ENCODE measurements at places on chromosomes 12 and 14.

DNA sequence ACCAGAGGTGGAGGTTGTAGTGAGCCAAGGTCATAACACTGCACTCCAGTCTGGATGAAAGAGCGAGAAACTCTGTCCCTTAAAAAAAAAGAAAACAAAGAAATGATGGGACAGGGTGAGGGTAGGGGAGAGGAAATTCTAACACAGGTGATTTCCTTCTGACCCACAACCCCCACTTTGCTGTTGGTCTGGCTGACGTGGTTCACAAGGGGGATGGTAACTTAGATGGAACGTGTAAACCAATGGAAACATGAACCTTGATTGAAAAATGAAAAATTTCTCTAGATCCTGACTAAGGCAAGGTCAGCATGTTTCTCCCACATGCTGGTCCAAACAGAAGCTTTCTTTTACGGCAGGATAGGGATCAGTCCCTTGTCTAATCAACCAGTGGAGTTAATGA lies 15.8 kb upstream of the RIOX1 start:
- DNase-seq, result no peak

GRCh38 chr12:68896881-68897540 lies 36.0 kb downstream of the CPM start:
- no peak for DNase-seq

DNA sequence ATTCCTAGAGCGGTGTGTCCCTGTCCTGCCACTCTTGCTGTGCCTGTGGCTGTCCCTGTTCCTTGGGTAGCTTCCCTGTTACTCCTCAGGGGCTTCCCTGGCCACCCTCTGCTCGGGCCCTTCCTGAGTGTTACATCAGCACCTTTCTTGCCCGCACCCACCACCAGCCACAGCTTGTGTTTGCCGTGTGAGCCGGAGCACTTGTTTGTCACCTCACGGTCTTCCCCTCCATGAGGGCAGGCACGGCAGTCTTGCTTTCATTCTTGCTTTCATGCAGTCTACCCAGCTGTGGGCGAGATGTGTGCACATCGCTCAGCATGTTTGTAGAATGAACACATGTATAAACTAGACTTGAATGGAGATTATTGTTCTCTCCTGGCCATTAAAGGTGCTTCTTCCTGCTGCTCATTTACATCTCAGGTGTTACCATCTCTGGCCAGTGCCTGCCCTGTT lies 42.0 kb downstream of the TRAF3 start:
- no peak for DNase-seq

GRCh38 chr14:80024417-80024816 lies 186.9 kb downstream of the DIO2 start:
- no peak for DNase-seq

DNA sequence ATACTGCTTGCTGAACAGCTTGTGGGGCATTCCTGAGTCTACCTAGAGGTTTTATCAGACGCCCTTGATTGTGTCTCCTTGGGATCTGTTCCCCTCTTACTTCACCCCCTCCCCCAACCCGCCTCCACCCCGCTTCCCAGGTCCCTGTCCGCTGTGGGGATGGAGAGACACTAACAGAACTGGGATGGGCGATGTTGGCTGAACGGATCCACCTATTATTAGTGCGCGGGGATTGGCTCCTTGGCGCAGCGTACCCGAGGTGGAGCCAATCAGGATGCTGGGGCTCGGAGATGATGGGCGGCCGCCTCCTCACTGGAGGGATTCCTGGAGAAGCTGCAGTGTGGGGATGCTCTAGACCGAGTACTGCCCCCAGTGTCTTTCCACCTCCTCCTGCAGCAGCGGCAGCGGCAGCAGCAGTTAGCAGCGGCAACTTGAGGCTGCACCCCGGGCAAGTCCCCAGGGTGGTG lies at the start of gene SYT1:
Gene SYT1, plus strand, starts transcription at position 372 of the 467 bp plus-strand sequence.
- peak; percentile 16 for DNase-seq

- DNase-seq, result no peak
Measured at GRCh38 chr12:52433501-52434080, 580 bp downstream of the KRT75 start.

- DNase-seq, result no peak
Measured at GRCh38 chr14:20803223-20803622, 579 bp upstream of the RNASE1 start.

GRCh38 chr14:39060818-39061437 lies 42.1 kb downstream of the SEC23A start:
- DNase-seq, result no peak

- no peak for DNase-seq
Measured at GRCh38 chr12:20369305-20370013, 1.1 kb downstream of the PDE3A start.

- DNase-seq, result no peak
Measured at GRCh38 chr14:99807413-99808153, 14.4 kb downstream of the EML1 start.

- DNase-seq, result no peak
Measured at GRCh38 chr12:9449181-9449580, 158.5 kb downstream of the KLRB1 start.

DNA sequence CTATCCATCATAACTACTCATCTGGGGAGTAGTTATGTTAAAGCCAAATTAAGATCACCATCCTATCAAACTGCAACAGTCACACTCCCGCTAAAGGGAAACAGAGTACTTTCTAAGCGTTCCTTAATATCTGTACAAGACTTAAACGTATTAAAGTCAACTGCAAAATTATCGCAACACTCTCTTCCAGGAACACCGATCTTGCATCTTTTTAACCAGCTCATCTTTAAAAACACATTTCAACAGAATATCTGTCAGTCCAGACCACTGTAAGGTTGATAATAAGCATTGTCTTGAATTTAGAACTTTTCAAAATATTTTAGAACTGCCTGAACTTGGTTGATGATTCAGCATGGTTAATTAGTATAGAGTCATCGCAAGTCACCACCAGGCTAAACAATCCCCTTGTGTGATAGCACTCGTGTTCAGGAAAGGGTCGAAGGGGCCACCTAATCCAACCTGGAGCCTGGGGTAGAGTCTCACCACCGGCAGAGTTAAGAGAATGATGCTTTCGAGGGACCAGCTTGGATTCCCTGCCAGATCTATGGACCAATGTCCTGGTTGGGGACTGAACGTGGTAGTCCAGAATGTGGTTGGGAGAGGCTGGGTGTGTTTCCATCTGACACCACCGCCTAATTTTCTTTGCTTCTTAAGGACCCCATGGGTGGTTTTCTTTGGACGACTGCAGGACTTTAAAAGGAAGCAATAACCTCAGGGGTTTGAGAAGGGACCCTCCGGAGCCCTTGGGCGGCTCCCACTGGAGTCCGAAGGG lies 890 bp downstream of the SPTLC2 start:
- peak; percentile 23 for DNase-seq

DNA sequence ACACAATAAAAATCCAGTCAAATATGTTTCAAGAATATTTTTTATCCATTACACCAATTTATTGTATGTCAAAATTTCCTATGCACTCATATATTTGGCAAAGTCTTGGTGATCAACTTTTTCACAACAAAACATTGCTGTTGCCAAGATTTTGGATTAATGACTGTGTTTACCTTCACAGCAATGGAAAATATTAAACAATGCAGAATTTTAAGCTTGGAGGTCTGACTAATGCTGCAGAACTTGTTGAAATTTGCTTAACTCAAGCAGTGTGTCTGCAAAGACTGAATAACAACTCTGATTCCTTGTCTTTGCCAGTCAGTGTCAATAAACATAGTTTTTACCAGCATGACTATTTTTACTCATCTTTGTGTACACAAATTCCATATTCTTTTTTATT lies 336.4 kb downstream of the CCER1 start:
- DNase-seq, result no peak

DNA sequence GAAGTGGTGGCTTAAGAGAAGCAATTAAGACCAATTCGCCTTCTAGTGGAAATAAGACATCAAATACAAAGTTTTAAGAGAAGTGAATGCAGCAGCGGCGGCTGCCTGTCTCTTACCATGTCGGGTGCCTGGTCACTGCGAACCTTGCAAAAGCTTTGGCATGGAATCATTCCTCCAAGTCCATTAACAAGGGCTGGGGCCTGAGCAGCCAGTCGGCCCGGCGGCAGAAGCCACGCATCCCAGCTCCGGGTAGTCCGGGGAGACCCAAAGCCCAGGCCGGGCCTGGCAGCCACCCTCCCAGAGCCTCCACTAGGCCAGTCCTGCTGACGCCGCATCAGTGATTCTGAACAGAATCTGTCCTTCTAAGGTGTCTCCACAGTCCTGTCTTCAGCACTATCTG lies 321.0 kb downstream of the TMEM121 start:
- no peak for DNase-seq

GRCh38 chr12:49872381-49872780 lies 29.5 kb upstream of the BCDIN3D start:
- DNase-seq, result no peak

GRCh38 chr14:24806061-24806678 lies 172.2 kb upstream of the GZMB start:
- DNase-seq, result no peak

- no peak for DNase-seq
Measured at GRCh38 chr12:66113471-66113870, 17.1 kb downstream of the LLPH start.

DNA sequence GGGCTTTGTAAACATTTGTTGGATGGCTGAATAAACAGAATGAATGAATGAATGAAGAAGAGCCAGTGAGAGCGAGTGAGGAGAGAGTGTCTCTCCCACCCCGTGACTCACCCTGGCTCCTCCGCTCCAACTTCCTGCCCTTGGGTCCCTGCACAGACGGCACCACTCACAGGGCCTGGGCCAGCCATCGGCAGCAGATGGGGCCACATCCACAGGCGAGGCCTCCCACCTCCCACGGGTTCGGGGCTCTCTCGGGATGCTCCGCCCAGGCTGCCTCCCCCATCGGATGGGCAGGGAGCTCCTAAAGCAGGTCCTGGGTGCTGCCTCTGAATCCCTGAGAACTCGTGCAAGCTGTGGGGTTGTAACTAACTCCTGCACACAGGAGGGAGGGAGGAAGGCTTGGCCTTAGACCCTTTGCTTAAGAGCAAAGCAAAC lies 41.3 kb downstream of the CCNK start:
- no peak for DNase-seq

DNA sequence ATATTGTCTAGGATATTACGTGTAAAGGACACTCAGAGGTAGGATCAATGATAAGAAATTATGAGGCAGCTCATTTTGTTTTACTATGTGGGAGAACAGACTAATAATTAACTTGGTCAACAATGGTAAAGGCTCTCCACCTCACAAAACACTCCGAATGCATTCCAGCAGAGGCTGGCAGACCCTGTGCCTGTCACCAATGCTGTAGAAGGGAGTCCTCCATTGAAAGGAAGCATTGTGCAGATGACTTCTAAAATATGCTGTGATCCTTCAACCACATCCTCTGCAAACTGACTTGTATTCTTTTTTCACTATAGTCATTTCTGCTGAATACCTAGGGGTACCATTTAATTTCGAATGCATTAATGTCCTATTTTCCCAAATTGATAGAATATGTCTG lies 119.6 kb upstream of the EEA1 start:
- DNase-seq, result no peak

- DNase-seq, result no peak
Measured at GRCh38 chr12:43285159-43285598, 266.8 kb downstream of the ADAMTS20 start.

DNA sequence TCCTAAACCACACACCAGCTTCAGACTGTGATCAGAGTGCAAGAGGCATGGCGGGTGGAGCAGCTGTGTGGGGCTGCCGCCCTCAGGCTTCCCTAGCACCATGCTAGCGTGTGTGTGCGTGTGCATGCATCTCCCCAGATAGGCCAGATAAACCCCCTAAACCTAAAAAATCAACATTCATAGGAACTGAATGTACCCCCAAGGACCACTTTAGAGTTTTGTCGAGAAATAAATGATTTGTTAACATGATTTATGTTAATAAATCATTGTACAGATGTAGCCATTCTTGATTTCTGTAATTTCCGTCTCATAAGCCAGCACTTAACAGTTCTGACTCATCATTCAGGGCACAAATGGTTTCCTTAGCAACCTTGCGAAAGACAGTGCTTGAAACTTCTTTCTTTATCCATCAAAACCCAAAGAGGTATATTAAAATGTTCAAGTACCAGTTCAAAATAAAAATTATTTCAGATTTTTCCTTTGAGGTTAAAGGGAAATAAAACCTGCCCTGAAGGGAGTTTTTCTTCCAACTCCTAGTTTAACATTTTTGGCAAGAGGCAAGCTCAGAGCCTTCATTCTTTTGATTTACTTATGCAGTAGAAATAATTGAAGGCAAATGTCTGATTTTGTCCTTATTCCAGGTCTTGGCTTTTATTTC lies 206.2 kb upstream of the RGS6 start:
- DNase-seq, result no peak

DNA sequence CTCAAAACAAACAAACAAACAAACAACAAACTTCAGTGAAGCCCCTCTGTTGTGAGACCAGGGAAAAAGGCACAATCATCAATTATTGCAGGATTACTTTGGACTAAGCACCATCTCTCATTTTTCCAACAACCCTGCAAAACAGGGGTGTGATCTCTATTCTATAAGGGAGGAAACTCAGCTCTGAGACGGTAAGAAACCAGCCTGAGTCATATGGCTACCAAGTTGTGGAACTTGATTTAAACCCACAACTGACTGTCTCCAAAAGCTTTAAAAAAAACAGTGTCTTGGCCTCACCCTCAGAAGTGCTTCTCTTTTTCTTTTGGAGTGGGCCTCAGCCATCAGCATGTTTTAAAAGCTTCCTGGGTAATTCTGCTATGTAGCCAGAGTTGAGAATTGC lies 49.8 kb downstream of the RIN3 start:
- no peak for DNase-seq

GRCh38 chr12:89305373-89305772 lies 46.9 kb downstream of the DUSP6 start:
- no peak for DNase-seq

DNA sequence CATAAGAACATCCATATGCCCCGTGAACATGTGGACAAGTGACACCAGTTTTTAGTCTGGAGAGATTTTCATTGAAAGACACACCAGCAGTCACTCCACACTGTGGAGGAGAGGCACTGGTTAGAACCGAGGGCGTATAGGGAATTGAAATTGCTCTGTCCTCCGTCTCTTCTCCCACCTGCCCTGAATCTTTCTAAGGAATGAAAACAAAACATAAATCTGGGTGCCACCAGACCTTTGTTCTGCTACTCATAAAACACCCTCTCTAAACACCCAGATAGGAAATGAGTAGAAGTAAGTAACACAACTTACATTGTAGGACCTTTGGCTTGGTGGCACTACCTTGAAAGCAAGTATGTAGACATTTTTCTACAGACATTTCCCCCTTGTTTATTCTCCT lies 37.1 kb upstream of the STON2 start:
- DNase-seq, result no peak

DNA sequence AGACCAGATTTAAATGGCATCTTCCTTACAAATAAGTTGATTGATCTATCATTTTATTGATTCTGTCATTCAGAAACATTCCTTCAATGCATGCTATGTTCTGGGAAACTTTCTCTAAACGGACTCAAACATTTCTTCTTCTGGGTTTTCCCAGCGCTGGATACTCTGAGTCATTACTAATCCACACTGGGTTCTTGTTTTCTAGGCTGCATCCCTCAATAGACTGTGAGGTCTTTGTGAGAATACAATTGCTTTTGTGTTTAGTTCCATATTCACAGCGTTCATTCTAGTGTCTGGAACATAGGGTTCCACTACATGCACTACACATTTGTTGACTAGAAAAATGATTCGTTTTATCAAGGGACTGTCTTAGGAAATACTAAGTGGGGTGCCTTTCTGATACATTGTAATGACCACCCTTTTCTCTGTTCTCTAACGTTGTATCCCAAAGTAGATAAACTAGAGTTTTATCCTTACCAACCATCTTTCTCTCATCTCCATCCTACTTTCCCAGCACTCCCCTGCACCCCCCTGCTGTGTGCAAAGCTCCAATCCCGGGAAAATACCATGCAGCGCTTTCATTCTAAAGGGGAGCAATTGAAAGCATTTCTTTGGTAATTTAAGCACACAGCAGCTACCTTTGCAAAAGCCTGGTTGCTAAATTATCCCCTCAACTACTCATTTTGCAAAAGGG lies 878.7 kb downstream of the DIO2 start:
- DNase-seq, result no peak
